ENCODE measurements at places on chromosomes 6 and 20.

GRCh38 chr6:38760097-38760496 is 45.0 kb downstream of the DNAH8 start:
- DNase-seq = no peak

- peak; percentile 80 for DNase-seq
Observed at GRCh38 chr6:1424306-1424927, 35.0 kb downstream of the FOXF2 start.

- DNase-seq = no peak
Observed at GRCh38 chr6:110467566-110468140, 8.8 kb downstream of the SLC22A16 start.

- DNase-seq = no peak
Observed at GRCh38 chr6:148249160-148249559, 93.5 kb upstream of the SASH1 start.

DNA sequence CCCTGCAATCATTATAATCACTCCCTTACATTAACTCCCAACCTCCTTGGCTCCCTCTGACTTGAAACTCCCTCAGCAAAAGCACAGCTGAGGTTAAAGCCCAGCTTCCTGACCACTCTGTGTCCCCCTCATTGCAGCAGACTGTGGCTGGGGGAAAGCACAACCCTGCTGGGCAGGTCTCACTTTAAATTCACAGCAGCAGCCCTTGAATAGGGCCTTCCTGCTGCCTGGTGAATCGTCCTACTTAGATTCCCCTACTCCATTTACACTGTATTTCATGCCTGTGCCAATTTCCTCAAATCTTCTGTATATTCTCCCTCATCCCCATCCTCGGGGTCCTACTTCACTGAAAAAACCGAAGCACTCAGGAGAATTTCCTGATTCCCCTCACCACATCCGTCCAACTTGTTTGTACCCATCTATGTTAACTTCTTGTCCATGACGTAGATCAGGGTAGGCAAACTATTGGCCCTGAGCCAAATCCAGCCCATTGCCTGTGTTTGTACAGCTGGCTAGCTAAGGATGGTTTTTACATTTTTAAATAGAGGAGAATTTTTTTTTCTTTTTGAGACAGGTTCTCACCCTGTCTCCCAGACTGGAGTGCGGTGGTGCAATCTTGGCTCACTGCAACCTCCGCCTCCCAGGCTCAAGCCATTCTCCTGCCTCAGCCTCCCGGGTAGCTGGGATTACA is 31.5 kb upstream of the GCM1 start:
- DNase-seq = peak; percentile 10

- no peak for DNase-seq
Observed at GRCh38 chr6:163370464-163371117, 43.9 kb upstream of the QKI start.

- DNase-seq = no peak
Observed at GRCh38 chr6:42225029-42225339, 7.3 kb upstream of the MRPS10 start.

DNA sequence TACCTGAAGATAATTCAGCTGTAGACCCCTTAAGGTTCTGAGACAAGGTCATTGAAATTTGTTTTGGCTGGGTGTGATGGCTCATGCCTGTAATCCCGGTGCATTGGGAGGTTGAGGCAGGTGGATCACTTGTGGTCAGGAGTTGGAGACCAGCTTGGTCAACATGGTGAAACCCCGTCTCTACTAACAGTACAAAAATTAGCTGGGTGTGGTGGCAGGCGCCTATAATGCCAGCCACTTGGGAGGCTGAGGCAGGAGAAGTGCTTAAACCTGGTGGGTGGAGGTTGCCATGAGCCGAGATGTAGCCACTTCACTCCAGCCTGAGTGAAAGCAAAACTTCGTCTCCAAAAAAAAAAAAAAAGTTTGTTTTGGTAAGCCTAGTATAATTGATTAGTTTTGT is 11.0 kb downstream of the SRSF3 start:
- no peak for DNase-seq

DNA sequence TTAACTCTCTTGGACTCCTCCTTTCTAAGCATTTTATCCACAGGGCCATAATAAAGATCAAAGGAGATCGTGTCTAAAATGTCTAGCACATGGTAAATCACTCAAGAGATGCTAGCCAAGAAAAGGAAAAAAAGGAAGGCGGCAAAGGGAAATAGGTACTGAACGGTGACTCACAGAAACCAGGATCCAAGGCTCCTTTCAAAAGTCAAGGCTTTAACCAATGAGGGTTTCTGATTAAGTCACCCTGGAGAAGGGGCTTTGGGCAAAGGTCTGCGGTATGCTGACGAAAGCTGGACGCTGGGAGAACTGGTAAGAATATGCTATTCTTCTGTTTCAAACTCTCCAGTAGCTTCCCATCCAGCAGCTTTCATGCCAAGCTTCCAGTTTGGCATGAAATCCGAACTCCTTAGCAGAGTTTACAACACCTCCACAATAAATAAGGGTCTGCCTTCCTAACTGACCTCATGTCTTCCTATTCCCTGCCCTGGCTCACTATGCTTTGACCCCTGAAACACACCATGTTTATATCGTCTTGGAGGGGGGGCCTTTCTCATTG is 1.0 kb downstream of the TOMM34 start:
- DNase-seq = peak; percentile 40

DNA sequence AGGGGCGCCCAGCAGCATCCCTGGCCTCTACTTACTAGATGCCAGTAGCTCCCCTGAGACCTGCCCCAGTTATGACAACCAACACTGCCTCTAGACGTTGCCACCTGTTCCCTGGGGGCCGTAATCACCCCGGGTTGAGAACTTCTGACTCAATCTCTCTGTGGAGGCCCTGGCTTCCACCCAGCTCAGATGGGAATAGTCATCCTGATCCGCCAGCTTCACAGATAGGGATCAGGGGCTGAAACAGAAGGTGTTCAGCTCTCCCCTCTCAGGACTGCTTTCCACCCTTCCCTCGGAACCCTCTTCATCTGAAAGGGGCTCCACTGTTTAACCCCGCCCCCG is 3.3 kb downstream of the CAPN11 start:
- peak; percentile 47 for DNase-seq

DNA sequence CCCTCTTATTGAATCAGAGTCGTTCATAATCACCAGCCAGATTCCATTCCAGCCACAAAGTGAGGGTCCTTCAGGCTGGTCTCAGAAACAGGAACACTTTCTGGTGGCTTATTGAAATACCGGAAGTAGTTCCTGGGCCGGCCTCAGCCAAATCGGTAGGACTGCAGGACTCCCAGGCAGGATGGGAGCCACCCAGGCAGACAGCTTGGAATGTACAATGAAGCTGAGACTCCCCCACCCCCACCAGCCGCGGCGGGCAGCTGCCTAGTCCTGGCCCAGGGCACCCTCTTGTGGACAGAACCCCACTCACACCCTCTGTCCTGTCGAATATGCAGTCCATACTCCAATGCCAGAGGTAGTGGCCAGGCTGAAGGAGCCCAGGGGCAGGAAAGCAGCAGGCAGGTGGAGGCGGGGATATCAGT is 43.8 kb downstream of the MDFI start:
- peak; percentile 94 for DNase-seq

GRCh38 chr6:156191895-156192294 is 585.3 kb upstream of the ARID1B start:
- no peak for DNase-seq

DNA sequence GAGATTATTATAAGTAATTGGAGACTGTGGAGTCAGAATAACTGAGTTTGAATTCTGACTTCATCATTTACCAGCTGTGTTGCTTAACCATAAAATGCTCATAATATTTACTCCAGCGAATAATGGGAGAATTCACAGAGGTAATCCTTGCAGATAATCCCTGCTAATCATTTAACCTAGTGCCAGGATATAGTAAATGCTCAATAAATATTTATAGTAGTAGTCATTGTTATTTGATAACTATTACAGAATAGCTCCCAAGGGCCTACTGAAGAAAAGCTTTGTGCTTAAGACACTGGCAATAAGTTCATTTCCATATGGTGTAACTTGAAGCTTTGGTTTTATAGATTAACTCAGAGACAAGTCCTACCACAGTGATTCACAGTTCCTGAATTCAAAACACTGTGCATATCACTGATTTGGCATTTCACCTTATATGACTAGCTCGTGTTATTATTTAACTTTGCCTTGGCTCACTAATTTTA is 208.8 kb upstream of the PLCB4 start:
- DNase-seq = peak; percentile 87

DNA sequence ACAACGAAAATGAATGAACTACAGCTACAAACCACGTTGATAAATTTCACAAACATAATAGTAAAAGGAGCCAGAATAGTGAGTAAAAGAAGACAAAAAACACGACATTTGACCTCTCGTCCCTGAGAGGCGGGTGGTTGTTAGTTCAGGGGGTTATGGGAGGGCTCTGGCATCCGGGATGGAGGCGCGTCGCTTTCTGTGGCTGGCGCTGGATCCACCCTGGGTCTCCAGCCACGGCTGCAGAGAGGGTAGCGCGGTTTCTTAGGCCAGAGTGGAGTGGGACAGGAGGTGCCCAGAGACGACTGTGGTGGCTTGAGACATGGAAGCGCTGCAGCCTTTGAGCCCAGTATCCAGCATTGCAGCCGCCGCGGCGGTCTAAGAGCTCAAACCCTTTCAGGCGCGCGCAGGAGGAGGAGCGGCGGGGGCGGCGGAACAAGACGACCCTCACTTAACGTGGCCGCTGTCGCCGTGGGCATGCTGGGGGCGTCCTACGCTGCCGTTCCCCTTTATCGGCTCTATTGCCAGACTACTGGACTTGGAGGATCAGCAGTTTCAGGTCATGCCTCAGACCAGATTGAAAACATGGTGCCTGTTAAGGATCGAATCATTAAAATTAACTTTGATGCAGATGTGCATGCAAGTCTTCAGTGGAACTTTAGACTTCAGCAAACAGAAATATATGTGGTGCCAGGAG is 3.7 kb upstream of the ZSCAN23 start:
- peak; percentile 19 for DNase-seq

GRCh38 chr6:110530671-110531070 is 54.3 kb upstream of the SLC22A16 start:
- peak; percentile 29 for DNase-seq

- no peak for DNase-seq
Observed at GRCh38 chr6:40909811-40910210, 129.2 kb downstream of the UNC5CL start.
